Stimulated activated naive CD8-positive, alpha-beta T cell treated with anti-CD3 and anti-CD28 coated beads, Interleukin-15, Interleukin-2, amounts not matched to agents 100 U/mL and 50 U/mL, for 24 hours (primary cell): ENCODE measurements at places on chromosomes 7 and 10.
A peak's percentile ranks its signal among the peaks of the same experiment; 100 is the strongest.

DNA sequence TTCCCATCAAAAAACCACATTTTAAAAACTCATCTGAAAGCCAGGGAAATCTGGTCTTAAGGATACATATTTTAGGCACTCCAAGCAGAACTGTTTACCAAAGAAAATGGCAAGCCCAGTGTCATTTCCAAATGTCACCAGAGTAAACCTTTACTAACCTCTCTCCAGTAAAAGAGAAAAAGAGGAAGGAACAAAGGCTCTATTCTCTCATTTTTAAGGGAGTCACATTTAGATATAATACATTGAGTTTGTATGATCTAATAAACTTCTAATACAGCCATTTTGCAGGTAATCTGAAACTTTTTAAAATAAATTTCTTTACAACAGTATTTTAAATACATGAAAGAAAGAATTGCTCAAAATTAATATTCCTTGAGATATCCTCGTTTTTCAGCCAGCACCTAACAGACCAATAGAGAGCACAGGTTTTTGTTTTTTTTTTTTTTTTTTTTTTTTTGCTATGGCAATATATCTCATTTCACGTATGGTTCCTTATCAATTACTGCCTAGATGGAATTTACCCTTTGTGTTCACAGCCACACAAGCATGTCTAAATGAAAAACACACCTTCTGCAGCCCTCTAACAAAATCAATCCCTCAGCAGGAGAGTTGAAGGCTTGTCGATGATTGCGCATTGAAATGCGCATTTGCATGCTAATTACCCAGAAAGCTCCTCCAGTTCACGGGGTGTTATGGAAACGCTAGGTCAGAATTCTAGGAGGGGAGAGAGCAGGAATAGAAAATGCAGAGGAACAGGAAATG is 39.8 kb upstream of the MSRB2 start:
- no peak for DNase-seq

- no peak for DNase-seq
Observed at GRCh38 chr7:77698042-77698625, 1.9 kb downstream of the RSBN1L start.

- no peak for DNase-seq
Observed at GRCh38 chr10:119283818-119284217, 76.4 kb downstream of the GRK5 start.

DNA sequence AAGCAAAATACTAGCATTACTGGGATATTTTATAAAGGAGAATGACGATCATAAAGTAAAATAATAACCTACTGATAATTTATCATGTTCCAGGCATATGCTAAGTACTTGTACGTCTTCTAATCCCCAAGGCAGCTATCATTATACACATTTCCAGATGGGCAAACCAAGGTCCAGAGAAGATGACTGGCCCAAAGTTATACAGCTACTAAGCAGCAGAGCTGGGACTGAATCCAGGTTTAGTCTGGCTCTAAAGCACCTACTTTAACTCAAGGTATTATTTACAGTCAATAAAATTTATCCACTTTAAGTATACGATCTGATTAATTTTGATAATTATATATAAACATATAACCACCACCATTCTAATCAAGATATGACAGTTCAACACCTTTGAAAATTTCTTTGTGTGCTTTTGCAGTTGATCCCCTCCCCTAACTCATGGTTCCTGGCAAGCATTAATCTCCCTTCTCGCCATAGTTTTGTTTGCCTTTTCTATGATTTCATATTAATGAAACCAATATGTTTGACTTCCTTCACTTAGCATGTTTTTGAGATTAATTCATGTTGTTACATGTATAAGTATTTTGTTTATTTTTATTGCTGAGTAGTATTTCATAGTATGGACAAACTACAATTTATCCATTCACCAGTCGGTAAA is 126.7 kb downstream of the CPEB3 start:
- DNase-seq = no peak

DNA sequence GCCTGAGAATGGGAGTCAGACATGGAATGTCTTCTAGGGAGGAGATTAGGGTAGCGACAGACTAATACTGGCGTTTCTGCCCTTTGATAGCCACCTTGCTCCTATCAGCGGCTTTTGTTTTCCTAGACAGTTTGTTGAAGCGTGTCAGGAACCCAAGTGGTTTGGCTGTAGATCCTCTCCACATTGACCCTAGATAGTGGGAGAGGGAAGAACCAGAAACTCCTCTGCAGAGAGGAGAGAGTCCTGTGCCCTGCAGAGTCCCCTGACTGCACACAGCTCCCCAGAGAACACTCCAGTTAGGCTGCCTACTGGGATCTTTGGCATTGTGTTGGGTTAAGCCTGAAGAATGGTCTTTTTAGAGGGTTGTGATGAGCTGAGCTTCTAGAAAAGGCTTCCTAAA is 2.4 kb downstream of the MEPCE start:
- DNase-seq = no peak

- DNase-seq = no peak
Observed at GRCh38 chr7:146208492-146208891, 91.9 kb downstream of the CNTNAP2 start.

DNA sequence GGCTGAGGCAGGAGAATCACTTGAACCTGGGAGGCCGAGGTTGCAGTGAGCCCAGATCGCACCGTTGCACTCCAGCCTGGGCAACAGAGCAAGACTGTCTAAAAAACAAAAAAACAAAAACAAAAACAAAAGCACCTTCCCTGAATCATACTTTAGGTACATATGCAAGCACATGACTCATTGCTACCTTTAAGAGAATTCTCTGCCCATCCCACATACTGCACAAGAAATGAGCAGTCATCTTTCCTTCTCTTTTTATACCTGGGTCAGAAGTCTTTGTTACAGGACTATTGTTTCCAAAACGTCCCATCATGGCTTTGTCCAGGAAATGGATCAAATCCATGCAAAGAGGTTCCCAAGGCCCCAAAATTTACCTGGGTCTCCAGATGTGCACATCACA is 21.5 kb upstream of the AKR1B10 start:
- DNase-seq = no peak

- DNase-seq = peak; percentile 74
Observed at GRCh38 chr7:101815826-101816594, 1.4 kb upstream of the CUX1 start.

DNA sequence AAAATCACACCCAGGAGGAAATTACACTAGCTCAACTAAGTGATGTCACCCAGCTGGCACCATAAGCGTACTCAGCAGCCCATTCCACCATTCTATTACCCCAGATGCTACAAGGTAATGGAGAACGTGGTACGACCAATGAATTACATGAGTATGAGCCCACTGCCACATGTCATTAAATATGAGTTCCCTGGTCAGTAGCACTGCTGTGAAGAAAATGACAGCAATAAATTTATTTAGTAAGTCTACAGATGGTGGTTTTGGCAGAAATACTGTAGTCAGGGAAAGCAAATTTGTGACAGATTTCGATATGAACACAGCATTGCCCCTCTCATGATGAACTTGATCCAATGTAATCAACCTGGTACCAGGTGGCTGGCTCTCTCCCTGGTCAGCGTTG is 154.2 kb downstream of the VWC2 start:
- DNase-seq = no peak

DNA sequence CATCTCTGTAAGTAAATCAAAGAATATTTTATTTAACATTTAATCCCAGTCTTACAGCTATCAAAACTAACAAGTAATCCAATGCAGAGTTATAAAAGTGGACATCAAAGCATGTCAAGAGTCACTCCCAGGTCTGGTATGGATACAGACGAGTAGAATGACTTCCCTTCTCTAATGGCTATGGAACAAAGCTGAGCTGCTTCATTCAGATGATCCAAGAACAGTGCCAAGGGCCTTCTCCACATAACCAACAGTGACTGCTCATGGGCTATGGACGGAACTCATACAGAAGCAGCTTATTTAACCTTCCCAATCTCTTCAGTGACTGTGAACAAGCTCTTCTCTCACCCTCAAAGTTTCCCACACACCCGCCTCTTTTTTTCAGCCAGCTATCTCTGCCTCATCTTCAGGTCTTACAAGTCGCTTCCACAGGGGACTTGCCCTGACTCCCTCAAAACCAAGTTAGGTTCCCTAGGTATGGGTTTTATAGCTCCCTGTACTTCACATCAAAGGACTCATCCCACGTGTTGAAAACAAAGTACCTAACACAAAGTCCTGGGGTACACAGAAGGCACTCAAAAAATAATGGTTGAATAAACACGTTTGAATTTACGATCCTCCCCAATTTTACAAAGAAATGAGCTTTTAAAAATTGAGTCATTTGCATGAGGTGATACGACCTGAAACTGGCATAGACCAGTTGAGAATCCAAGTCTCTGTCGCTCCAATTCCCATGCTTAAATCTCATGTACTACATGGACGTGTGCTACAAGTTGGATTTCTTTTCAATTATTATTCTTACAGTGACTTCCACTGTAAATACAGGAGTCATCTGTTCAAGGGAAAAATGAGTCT is 3.1 kb downstream of the USP6NL start:
- DNase-seq = no peak

- no peak for DNase-seq
Observed at GRCh38 chr10:77974396-77975074, 48.0 kb upstream of the DLG5 start.

- DNase-seq = no peak
Observed at GRCh38 chr7:26688936-26689506, 175.4 kb downstream of the SKAP2 start.

DNA sequence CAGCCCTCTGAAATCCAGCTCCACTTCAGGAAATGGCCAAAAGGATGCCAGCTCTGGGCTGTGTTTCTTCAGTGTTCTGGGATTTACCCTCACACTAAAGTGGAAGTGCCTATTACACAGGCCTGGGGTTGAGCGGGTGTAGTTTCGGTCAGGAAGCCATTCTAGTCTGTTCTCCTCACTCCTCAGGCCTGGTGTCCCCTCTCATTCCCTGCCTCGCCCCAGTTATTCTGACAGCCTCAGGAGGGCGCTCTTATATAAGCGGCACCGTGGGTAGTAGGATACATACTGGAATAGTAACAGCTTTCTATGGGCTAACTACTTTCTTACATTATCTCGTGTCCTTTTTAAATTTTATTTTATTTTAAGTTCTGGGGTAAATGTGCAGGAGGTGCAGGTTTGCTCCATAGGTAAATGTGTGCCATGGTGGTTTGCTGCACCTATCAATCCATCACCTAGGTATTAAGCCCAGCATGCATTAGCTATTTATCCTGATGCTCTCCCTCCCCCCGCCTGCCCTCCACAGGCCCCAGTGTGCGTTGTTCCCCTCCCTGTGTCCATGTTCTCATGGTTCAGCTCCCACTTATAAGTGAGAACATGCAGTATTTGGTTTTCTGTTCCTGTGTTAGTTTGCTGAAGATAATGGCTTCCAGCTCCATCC is 12.2 kb upstream of the LGI1 start:
- DNase-seq = no peak

GRCh38 chr7:98828368-98828767 is 41.4 kb downstream of the TMEM130 start:
- no peak for DNase-seq

DNA sequence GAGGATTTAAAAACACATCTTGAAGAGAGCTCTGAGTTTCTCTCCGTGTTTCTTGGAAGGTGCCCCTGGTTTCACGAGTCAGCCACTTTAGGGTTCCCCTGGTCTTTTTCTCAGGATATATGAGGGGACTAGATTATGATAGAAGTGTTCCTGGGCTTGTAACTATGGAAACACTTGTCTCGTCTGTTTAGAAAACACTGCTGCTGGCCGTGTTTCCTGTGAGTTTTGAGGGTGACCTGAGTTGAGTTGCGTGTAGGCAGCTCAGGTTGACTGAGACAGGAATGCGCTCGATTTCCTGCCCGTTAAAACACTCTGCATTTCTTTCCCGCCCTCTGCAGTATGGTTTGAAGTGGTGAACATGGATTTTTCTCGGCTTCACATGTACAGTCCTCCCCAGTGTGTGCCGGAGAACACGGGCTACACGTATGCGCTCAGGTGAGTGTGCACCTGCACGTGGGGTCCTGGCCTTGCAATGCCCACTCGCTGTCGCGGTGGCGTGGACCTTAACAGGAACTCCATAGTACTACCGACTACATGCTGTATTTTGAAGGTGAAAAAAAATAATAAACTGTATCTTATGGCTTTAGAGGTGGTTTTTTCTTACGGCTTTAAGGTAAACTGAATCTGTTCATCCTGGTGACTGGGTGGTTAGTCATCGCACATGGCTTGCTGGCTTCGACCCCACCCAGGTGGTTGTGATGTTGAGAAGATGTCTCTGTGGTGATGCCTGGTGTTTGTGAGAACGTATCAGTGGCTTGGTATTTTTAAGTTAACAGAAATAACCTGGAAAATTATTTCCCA is at the start of gene SUN1:
Gene SUN1 (plus strand): TSS at position 310 of the 801 bp plus-strand sequence. CDS start 49 bp downstream, at position 359.
- peak; percentile 63 for DNase-seq

- DNase-seq = no peak
Observed at GRCh38 chr7:43211286-43211685, 98.8 kb downstream of the HECW1 start.

DNA sequence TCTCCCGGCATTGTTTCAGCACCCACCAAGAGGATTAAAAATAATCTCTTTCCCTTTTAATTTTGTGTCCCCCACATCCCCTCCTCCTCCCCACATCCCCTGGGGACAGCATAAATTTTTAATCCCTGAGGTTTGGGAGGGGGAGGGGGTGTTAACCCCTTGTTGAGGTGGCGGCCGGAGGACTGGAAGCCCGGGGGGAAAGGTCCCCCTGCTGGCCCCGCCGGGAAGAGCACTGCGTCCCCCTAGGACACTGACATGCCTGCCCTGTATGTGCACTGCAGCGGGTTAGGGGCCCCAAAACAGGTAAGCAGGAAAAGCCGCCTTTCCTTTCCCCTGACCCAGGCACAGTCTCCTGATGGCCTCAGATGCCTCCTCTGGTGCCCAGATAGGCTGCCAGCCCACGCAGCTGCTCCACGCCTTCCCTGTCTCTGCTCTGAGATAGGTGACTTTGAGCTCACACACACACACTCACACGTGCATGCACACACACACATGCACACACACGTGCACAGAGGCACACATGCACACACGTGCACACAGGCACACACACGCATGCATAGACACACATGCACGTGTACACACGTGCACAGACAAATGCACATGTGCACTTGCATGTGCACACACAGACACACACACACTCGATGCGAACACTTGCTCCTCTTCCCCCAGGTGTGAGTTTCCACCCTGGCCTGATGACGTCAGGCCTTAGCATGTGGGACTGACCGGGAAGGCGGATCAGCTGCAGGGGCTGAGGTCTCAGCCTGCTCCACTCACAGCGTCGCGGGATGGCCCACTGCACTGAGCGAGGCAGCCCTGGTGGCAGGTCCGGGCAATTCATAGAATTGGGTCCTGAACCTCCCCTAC is 12.3 kb downstream of the CNPY1 start:
- DNase-seq = peak; percentile 66

DNA sequence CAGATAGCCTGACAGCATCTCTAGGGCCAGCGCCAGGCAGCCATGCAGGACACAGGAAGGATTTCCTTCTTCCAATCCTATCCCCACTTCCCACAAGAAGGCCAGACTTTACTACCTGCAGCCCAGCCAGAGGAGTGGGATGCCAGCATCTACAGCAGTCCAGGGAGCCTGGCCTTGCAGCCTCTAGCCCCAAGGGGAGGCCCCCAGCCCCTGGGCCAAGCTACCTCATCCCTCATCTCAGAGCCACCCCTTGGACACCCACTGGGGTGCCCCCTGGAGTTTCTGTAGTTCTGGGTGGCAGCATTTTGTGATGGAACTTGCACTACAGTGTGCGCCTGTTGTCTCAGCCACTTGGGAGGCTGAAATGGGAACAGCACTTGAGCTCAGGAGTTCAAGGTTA is 170.8 kb upstream of the PODXL start:
- no peak for DNase-seq
